Stimulated activated naive CD4-positive, alpha-beta T cell treated with Interleukin-2 at 50 U/mL for 16 hours (primary cell): ENCODE measurements at places on chromosomes 5 and 9.

DNA sequence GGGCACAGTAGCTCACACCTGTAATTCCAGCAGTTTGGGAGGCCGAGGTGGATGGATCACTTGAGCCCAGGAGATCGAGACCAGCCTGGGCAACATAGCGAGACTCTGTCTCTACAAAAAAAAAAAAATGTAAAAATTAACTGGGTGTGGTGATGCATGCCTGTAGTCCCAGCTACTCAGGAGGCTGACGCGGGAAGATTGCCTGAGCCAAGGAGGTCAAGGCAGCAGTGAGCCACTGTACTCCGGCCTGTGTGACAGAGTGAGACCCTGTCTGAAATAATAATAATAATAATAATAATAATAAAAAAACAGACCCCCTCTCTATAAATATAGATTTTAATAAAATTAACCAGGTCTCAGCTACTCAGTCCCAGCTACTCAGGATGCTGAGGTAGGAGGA lies 179.7 kb downstream of the AOPEP start:
- DNase-seq = no peak

GRCh38 chr5:63860379-63860778 lies 101.9 kb downstream of the HTR1A start:
- DNase-seq = no peak

DNA sequence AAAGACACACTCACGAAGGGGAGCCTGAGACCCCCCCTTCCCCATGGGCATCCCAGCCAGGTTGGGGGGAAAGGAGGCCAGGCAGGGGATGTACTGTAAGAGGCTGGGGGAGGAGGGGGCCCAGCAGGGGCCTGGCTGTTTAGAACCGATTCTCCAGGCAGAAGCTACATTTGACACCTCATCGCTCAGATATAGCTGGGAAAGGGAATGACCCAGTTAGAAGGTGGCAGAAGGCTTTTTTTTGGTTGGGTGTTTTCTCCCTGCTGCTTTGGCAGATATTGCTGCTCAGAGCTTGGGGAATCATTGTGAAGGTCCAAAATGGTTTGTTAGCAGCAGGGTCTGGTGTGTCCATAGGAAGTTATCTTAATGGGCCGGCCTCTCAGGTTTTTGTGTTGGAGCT lies 6.0 kb downstream of the CDX1 start:
- DNase-seq = no peak

- no peak for DNase-seq
These were observed 84.0 kb upstream of the ARAP3 start for GRCh38 chr5:141765896-141766551.

- DNase-seq = no peak
These were observed 10.5 kb downstream of the CSF1R start for GRCh38 chr5:150075806-150076205.

DNA sequence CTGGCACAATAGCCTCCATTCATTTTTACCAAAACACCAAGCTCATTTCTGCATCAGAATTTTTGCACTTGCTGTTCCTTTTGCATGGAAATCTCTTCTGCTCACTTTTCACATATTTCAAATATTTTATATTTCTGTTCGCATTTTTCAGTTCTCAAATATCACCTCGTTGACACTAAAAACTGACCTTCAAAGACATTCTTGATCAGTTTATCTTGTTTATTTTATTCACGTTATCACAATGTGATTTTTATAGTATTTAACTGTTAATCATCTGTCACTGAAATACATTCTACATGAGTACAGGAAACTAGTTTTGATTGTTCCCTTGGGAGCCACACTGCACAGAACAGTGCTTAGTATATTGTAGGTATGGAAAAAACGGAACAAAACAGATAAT lies 29.6 kb downstream of the CDH10 start:
- DNase-seq = no peak

GRCh38 chr5:83711982-83712601 lies 8.6 kb downstream of the HAPLN1 start:
- no peak for DNase-seq

GRCh38 chr5:3656803-3657202 lies 61.2 kb downstream of the IRX1 start:
- no peak for DNase-seq

- no peak for DNase-seq
These were observed 4.8 kb downstream of the C5orf22 start for GRCh38 chr5:31536873-31537272.

DNA sequence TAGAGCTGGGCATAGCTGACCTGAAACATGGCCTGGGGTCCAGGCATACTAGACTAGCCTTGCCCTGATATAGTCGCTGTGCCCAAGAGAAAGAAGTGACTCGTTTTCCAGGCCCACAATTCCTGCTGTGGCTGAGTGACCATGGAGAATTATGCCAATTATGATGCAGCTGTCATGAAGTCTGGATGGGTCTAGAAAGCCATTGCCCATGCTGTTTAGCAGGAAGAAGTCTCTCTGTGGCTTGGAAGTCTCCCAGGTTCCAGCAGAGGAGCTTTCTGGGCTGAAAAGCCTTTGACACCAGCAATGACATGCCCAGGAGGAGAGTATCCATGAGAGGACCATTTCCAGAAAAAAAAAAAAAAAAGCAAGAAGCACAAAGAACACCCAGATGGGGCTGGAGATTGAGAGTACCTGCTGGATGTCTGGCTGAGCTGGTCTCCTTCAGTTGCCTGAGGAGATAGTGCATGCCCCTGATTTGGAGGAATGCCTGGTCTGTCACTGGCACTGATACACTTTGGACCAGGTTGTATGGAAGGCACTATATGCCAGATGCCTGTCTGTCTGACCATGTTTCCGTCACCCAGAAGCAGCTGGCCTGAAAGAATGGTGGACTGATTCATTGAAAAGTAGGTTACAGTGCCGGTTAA lies 128.0 kb upstream of the EPB41L4A start:
- no peak for DNase-seq

GRCh38 chr9:31807574-31808256 lies 576.7 kb upstream of the ACO1 start:
- DNase-seq = no peak

GRCh38 chr5:11177999-11178711 lies 417.1 kb upstream of the DAP start:
- DNase-seq = no peak

- no peak for DNase-seq
These were observed 31.1 kb upstream of the PCA3 start for GRCh38 chr9:76733096-76733495.

DNA sequence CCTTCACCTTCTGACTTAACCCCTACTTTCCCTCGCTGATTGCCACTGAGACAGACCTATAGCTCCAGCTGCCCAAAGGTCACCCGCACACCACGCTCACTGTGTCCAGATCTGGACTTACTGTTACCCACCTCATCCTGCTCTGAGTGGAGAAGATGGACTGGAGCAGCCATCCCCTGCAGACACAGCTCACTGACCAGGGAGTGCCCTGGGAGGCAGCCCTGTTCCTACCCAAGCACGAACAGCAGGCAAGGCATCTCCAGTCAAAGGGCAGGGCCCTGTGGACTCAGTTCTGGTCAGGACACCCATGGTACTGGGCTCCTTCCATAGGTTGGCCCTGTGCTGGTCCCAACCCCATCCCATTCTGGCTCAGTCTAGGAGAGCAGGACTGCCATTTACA lies 9.5 kb upstream of the BARX1 start:
- no peak for DNase-seq

DNA sequence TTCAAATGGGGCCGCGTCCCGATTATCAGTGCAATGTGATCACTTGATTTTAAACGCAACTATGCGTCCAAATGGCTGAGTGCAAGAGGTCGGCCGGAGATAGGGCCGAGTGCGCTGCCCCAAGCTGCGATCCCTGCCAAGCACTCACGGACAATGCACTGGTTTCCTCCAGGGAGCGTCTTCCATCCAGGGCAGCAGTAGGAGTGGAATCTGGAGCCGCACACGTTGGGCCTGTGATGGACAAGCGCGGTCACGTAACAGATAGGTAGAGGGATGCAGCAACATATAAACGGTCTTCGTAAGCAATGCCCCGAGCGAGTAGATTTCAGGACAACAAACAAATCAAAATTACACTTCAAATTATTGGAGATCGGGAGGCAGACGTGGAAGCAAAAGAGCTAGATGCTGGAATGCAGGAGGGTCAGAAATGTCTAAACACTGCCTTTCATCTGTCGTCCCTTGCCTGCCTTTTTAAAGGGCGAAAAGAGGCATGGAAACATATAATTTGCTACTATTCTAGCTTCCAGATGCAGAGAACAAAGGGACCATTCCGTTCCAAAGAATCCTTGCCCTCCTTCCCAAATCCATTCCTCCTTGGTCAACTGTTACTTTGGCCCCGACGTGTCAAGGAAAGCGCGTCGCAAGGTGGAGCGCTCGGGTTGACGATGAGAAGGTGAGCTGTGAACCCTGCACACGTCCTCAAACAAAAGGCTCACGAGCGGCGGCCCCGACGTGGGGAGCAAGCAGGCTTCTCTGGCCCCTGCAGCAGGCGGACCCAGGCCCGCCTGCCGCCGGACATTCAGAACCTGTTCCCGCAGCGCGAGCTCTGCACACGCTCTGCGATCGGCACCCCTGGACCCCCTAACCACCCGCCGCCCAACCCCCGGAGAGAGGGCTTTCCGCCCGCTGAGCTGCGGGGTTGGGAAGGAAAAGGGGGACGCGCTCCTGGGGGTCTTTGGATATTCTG lies 1.5 kb downstream of the FBN2 start:
- no peak for DNase-seq

- no peak for DNase-seq
These were observed 315.3 kb upstream of the RPS23 start for GRCh38 chr5:82593481-82593880.

GRCh38 chr9:81462801-81463200 lies 226.5 kb downstream of the TLE1 start:
- no peak for DNase-seq

DNA sequence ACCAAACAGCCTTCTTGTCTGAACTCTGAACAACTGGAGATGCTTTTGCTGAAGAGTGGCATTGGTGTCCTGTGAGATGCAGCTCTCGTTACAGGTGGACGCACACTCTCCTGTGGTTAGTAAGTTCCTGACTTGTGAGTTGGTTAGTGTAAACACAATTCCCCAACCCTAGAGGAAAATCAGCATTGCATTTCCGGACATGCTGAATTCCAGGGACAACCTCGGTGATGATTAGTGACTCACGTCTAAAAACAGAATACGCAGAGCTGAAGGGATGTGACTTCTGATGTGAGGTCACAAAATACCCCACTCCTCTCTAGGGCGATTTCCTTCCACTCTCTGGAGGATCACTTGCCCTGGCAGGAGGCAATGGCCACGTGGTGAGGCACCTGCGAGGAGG lies 5.0 kb downstream of the OR2V2 start:
- no peak for DNase-seq

DNA sequence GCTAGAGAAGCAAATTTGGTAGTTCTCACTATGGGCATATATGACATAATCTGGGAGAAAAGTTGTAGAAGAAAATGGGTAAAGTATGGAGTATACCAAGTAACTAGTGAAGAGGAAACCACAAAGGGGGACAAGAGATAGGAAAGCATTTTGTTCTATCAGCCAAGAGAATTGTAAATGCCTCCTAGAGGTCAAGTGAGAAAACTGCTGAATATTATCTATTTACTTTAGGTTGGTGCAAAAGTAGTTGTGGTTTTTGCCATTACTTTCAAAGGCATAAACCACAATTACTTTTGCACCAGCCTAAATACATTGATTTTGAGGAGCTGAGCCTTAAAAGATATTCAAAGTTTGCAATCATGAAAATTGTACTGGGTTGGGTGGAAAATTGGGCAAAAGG lies 126.7 kb upstream of the GRHPR start:
- DNase-seq = no peak

DNA sequence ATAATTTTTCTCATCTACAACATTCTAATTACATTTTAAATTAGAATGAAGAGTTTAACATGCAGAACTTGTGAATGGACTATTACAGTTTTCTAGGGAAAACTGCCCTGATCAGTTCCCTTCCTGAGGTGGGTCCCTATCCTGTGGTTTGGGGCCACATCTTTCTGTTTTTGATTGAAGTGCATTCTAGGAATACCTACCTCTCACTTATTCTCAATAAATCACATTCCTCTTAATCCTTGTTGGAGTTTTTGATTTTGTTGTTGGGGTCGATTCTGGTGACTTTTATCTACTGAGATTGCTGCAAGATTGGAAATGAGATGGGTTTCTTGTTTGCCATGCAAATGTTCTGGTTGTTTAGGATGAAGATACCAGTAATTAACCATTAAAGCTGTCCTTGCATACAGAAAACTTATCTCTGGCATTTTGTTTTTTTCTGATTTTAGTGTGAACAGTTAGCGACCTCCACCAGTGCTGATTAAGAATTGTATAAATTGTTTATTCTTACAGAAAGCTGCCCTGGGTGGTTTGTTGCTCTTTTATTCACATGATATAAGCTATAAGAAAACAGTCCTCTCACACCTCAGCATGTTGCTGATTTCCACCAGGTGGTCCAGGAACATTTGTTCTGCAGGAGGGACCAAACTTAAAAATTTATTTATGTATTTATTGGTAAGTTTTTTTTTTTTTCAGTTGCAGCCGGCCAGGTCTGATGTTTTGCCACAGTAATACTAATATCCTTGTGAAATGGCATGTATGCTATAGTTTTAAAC lies 269.9 kb downstream of the FANCC start:
- no peak for DNase-seq

- no peak for DNase-seq
These were observed 107.5 kb downstream of the ACER2 start for GRCh38 chr9:19516348-19516747.

GRCh38 chr5:154196281-154196680 lies 5.7 kb downstream of the GALNT10 start:
- no peak for DNase-seq

- DNase-seq = no peak
These were observed 68.4 kb downstream of the NRG2 start for GRCh38 chr5:139974661-139975060.

GRCh38 chr5:59342181-59342580 lies 551.3 kb downstream of the PDE4D start:
- DNase-seq = no peak

DNA sequence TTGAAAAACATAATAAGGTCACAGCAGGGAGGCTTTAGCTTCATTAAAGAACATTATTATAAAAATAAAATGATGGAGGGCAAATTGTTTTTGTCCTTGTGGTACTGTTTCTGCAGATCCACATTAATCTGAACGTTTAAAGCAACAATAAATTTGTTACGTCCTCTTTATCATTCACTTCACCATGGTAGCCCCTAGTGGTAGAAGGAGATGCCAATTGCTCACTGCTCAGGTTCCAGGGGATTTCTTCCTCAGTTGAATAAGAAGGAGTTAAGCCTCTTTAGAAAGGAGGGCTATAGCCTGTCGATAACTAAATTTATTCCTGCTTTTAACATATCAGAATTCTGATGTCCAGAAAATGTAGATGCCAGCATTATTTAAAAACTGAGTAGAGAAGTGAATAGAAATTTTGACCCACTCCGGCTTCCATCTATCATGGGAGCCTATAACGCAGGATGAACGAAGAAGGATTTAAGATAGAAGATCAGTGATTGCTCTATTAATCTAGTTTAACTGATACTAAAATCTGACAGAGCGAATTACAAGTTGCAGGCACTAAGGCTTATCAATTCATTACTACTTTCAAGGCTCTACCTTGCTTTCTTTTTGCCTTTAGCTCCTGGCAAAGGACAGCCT lies 692.3 kb downstream of the PTPRD start:
- DNase-seq = no peak

DNA sequence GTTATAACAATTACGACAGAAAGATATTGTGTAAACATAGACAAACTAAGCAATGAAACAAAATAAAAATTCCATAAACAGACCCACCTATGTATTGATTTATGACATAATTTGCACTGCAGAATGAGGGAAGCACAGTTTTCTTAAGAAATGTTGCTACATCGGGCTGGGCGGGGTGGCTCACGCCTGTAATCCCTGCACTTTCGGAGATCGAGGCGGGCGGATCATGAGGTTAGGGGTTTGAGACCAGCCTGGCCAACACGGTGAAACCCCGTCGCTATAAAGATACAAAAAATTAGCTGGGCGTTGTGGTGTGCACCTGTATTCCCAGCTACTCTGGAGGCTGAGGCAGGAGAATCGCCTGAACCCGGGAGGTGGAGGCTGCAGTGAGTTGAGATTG lies 1344.4 kb upstream of the WWC1 start:
- DNase-seq = no peak
